ENCODE measurements at places on chromosomes 16 and 17. TPM values are rescaled to one million over a fixed set of nuclear protein-coding genes. Genes with fewer than 3 reads are reported as not detected.

Gene WNK4
- 0.19 TPM for polyA plus RNA-seq

Gene RNF222
- 0.09 TPM for polyA plus RNA-seq

Gene P2RX1
- 4.5 TPM for polyA plus RNA-seq

Gene COX4I1
- 433 TPM for polyA plus RNA-seq

Gene PMP22
- polyA plus RNA-seq = 189 TPM

DNA sequence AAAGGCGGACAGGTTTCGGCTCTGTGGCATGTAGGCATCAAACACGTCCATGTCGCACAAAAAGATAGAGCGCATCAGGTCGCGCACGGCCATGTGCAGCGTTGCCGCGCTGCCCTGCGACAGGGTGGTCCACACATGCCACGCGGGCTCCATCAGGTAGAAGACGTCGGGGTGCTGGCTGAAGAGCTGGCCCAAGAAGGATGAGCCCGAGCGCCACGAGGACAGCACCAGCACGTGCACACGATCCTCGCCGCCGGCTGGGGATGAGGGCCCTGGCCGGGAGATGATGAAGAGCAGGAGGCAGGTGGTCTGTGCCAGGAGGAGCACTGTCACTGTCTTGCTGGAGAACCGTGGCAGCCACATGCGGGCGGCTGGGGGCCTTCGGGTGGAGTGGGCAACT is 5.9 kb downstream of the CHST5 start:
- DNase-seq = no peak

GRCh38 chr17:77365584-77366186 is 224.9 kb downstream of the SEC14L1 start:
- no peak for DNase-seq

- DNase-seq = no peak
Observed at GRCh38 chr17:40095944-40096791, 4.2 kb downstream of the NR1D1 start.

GRCh38 chr17:61208301-61209105 is 191.1 kb upstream of the TBX2 start:
- peak; percentile 21 for DNase-seq

DNA sequence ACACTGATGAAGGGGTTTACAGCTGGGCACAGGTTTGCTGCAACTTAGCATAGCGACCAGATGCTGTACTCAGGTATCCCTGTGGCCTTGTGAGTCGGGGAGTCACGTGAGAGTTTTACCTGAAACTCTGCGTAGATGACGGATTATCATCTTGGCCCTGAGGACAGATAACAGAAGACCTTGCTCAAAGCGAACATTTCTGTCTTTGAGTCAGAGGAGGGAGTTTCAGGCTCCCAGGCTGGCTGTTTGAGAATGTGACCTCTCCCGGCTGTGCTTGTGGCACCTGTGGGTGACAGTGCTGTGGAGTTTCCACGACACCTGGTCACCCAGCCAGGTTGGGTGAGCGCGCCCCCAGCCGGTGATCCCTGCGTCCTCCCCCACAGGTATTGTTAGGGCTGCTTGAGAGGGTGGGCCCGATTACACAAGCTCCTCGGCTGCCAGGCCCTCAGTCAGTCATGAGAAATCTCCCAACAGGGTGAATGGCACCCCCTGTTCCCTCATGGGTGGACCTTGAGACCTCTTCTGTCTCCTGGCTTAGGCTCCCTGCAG is 44.4 kb upstream of the CRISPLD2 start:
- DNase-seq = no peak

DNA sequence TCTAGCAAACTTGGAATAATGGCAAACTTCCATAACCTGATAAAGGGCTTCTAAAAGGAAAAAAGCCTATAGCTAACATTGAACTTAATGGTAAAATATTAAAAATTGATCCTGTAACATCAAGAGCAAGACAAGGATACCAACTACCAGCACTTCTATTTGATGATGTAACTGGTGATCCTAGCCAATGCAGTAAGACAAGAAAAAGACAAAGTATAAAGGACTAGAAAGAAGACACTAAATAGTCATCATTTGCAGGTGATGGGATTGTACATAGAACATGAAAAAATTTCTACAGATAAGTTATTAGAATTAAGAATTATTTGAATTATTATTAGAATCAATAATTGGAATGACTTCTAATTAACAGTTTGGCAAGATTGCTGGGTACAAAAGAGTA is 37.0 kb downstream of the B9D1 start:
- no peak for DNase-seq

DNA sequence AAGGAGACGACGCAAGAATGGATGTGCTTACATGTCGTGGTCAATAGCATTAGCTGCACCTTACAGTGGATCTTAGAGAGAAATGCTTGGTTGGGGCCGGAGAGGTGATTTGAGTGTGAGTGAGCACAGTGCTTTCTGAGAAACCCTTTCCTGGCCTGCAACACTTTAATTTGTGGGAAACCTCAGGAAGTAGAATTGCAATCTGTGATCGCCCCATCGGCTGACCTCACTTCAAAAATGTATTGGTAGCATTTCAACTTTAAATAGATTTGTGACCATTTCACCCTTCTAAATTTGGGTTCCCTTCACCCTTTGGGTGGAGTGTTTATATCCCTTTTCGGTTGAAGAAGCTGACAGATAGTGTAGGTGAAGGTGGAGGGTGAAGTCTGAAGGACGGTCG is 13.2 kb downstream of the PRKCB start:
- DNase-seq = no peak

GRCh38 chr17:81118308-81119221 is 46.7 kb upstream of the PVALEF start:
- no peak for DNase-seq

GRCh38 chr17:73128496-73128895 is 36.0 kb upstream of the SLC39A11 start:
- no peak for DNase-seq

DNA sequence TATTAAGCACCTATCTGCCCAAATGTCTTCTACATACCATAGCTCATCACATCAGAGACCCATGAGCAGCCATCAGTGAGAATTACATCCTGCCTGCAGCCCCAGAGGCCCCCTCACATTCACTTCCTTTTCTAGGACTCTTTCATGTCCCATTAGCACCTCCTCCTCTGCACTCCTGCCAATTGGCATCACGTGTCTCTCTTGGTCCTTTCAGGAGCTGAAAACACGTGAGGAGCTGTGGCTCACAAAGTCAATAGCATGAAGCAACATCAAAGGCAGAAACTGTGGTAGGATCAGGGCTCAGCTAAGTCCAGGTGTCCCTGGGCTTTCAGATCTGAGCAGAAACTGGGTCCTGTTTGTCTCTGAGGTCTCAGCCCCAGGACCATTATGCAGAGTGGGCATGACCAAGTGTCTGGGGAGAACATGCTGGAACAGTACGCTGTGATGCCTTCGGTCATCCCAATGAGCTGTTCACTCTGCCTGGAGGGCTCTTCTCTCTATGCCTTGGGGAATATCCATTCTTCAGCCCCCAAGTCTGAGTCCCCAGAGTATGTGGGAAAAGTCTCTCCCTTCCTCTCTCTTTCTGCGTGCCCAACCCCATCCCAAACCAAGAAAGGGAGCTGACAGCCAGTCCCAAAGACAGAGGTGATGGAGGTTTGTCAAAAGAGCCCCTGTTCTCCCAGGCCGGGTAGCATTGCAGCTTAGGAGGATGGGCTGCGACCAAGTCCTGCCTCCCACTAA is 457.0 kb upstream of the CDH5 start:
- DNase-seq = no peak

DNA sequence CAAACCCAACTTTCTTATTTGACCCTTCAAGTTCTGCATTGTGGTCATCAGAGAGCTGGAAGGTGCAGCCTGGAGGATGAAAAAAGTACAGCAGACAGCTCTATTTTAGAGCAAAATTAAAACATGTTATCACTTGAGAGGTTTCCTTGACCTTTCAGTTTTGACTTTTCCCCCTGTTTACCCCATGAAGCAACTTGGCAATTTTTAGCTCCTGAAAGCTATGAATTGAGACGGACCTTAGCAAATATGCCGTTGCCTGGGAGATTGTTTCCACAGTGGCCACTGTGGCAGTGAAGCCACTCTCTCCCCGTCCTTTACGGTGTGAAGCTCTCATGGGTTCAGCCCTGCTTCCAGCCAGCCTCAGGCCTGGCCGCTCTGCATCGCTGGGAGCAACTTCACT is 398.6 kb downstream of the CPPED1 start:
- no peak for DNase-seq

GRCh38 chr17:82330322-82331239 is 3.0 kb downstream of the SECTM1 start:
- peak; percentile 67 for DNase-seq

DNA sequence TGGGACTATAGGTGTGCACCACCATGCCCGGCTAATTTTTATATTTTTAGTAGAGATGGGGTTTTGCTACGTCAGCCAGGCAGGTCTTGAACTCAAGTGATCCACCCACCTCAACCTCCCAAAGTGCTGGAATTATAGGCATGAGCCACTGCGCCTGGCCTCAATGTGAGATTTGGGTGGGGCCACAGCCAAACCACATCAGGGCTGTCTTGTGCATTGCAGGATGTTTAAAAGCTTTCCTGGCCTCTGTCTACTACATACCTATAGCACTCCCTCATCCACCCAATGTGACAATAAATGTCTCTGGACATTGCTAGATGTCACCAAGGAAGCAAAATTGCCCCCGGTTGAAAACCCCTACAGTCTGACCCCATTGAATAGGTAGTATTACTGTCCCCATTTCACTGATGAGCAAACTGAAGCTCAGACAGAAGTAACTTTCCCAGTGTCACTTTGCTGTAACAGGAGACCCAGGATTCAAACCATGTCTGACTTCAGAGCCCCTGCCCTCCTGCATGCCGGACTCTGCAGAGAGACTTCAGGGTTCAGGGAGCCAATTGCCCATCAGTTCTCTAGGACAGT is 3.6 kb upstream of the MAP3K14 start:
- DNase-seq = no peak

DNA sequence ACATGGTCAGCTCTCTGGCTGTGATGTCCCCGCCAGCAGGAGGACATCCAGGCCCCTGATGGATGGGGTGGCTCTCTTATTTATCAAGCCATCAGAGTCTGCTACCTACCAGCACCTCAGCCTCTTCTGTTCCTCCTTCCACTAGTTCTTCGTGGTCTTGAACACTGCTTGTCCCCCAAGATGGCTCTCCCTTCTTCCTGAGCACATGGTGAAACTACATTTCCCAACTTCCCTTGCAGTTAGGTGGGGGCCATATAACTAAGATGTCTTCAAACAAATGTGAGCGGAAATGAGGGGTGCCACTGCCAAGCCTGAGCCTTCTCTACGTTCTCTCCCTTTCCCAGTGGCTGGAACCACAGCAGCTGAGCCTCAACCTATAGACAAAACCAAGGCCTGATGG is 29.8 kb upstream of the CCDC182 start:
- DNase-seq = no peak

DNA sequence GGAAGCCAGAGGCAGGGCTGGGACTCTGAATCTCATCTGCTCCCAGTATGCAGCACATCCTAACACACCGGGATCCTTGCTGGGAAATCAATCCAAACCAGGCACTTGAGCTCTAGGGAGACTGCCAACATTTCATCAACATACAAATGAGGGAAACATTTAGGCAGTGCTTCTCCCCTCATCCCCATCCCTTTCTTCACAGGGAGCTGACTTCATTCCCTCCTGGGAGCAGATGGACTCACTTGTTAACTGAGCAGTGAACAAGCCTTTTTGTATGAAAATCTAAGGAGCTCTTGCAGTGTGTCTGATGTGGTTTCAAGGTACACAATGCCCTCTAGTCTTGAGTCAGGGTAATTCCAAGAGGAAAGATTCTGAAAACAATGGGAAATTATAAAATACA is 96.3 kb downstream of the TMEM114 start:
- DNase-seq = peak; percentile 10

Data from hindlimb muscle (tissue), 1 donor.